ENCODE measurements at places on chromosomes 4 and X. TPM values are rescaled to one million over a fixed set of nuclear protein-coding genes. Genes with fewer than 3 reads are reported as not detected.
A peak's percentile ranks its signal among the peaks of the same experiment; 100 is the strongest.

ARR3 gene
- not detected for total RNA-seq

FAM13A gene
- total RNA-seq: 64.3 TPM

FNIP2 gene
- 26.7 TPM for total RNA-seq

TBCK gene
- total RNA-seq: 24.7 TPM

GAGE1 gene
- total RNA-seq: not detected

MID1 gene
- 7.3 TPM for total RNA-seq

USP26 gene
- not detected for total RNA-seq

NEUROG2 gene
- total RNA-seq: not detected

GRCh38 chr4:105050896-105051295 lies 95.8 kb upstream of the TET2 start:
- H3K27ac ChIP-seq: no peak overlapping the region
- H3K27me3 ChIP-seq: no peaks in the 10 kb centered on the region
- no peak overlapping the region for H3K4me3 ChIP-seq
- no peaks in the 10 kb centered on the region for H3K36me3 ChIP-seq
- H3K4me1 ChIP-seq: no peaks in the 10 kb centered on the region

DNA sequence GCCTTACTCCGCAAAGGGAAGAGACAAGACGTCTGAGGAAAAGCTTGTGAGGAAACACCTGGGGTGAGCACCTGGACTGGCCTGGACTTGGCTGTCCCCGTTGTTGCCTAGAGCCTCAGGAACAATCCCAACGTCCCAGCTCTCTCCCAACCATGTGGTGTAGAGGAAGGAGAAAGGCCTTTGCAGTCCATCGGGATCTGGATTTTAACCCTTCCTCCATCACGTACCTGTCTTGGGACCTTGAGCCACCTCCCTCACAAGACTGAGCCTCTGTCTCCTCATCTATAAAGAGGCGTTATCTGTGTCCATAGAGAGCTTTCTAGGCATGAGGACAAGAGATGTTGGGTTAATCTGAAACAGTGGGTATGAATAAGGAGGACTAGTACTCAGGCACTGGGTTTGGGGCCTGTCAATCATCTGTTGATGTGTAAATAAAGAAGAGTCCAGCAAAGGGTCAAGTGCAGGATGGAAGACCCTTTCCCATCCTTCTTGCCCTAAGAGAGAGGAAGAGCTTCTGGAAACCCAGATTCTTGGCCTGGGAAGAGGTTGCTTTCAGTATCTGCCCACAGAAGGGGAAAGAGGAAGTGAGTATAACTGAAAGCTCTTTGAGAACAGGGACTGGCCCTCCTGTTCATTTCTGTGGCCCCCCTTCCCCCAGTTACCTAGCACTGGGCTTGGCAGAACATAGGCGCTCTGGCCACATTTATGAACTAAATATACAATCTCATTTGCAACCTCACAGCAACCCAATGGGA lies 137.1 kb downstream of the PJA1 start:
- no peak overlapping the region for H3K4me3 ChIP-seq
- no peaks in the 10 kb centered on the region for H3K4me1 ChIP-seq
- peak overlapping the region; percentile 44 for H3K27ac ChIP-seq
- no peaks in the 10 kb centered on the region for H3K36me3 ChIP-seq

DNA sequence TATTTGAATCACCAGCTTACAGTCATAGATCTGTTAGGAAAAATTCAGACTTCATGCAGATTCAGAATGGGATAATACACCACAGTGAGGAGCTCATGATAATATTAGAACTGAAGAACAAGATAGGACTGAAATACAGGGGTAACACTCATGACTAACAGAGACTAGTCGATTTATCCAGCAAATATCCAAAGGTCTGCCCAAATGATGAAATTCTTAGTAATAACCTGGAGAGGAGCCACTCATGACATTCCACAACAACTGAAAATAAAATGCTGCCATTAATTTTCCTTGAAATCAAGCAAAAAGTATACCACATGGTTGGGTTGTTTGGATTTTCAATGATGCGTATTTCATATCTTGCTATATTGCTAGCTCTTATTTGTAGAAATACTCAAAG lies 903.7 kb upstream of the ADGRL3 start:
- H3K4me1 ChIP-seq: no peaks in the 10 kb centered on the region
- H3K27ac ChIP-seq: no peak overlapping the region
- no peaks in the 10 kb centered on the region for H3K27me3 ChIP-seq
- no peaks in the 10 kb centered on the region for H3K36me3 ChIP-seq
- no peak overlapping the region for H3K4me3 ChIP-seq

DNA sequence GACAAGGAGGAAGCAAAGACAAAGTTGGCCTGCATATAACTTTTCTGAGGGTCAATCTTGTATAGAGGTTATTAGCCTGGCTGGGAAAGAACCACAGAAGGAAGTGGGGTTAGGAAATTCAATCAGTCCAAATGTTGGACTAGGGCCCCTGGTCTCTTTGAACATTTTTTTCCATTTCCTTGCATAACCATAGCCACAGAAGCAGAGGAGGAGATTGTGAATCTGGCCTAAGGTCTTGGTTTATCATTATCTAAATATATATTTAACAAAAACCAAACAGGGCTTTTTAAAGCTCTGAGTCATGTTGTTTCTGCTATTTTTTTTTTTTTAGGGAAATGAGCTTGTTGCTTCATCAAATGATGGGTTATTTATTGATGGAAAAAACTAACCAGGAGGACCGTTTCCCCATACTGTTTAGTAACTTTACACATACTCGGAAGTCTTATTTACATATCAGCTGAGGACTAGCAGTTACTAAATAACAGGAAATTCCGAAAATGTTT lies 97.7 kb upstream of the ACSL4 start:
- H3K4me1 ChIP-seq: peaks cover 9% of the 10 kb centered on the region
- no peaks in the 10 kb centered on the region for H3K36me3 ChIP-seq
- no peak overlapping the region for H3K4me3 ChIP-seq
- no peaks in the 10 kb centered on the region for H3K27me3 ChIP-seq
- DNase-seq: peak; percentile 50

DNA sequence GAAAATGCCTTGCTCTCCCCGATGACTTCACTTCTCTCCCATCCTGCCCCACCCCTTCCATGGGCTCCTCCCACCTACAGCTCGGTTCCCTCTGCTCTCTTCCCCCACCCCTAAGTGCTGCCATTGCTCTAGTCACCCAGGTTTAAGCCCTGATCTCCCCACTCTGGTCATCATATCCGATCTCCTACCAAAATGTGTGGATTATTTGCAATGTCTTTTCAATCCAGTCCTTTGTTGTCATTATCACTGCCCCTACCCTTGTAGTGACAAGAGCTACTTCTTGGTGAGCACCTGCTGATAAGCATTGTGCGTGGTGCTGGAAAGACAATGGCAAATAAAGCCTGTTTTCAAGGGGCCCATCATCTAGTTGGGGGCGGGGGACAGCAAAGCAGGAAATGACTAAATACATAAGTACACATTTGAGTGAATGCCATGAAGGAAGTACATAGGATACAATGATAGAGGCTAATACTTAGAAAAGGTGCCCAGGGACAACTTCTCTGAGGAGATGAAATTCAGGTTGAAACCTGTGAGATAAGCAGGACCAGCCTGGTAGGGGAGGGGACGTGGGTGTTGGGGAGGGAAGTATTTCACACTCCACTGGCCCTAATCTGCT lies 63.8 kb downstream of the DLG3 start:
- no peak overlapping the region for H3K4me3 ChIP-seq
- no peak for DNase-seq
- H3K27ac ChIP-seq: peak overlapping the region; percentile 57
- no peaks in the 10 kb centered on the region for H3K36me3 ChIP-seq

GRCh38 chr4:174225349-174226049 lies 58.0 kb downstream of the FBXO8 start:
- no peak overlapping the region for H3K27ac ChIP-seq
- DNase-seq: no peak
- no peaks in the 10 kb centered on the region for H3K27me3 ChIP-seq
- H3K36me3 ChIP-seq: no peaks in the 10 kb centered on the region

DNA sequence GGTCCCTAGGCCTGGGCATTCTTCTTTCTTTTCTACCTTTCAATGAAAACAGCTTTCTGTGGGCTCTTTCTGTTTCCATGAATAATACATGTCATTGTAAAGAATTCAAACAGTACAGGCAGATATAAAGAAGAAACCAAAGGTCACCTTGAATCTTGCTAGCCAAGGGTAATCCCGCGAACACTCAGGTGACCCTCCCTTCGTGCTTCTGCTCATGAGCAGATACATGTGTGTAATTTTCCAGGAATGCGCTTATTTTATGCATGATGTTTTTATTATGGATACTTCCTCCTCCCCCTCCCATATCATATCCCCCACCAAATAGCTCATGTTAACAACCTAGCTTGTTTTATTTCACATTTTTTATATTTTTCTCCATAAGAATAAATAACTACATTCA lies 9.6 kb upstream of the JAKMIP1 start:
- H3K4me3 ChIP-seq: no peak overlapping the region
- no peaks in the 10 kb centered on the region for H3K4me1 ChIP-seq
- no peaks in the 10 kb centered on the region for H3K27me3 ChIP-seq
- no peak for DNase-seq
- no peak overlapping the region for H3K27ac ChIP-seq
- H3K36me3 ChIP-seq: no peaks in the 10 kb centered on the region

Measured in body of pancreas (tissue), 4 donors.